ENCODE measurements at places on chromosomes 1 and 21.

DNA sequence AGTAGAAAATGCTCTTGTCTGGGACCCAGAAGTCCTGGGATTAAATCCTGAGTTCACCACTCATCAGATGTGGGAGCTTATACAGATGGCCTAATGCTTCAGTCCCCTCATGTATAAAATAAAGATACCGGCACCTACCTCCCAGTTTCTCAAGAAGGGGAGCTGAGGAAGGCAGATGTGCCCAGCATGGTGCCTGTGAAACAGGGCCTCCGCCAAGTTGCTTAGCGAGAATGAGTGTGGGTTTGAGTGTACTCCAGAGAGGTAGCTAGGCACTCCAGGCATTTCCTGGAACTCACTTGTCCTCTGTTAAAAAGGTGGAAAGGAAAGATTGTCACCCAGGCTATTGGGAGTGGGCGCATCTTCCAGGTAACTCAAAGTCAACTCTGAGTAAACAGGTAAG lies 37.8 kb downstream of the IER5 start:
- DNase-seq = no peak

DNA sequence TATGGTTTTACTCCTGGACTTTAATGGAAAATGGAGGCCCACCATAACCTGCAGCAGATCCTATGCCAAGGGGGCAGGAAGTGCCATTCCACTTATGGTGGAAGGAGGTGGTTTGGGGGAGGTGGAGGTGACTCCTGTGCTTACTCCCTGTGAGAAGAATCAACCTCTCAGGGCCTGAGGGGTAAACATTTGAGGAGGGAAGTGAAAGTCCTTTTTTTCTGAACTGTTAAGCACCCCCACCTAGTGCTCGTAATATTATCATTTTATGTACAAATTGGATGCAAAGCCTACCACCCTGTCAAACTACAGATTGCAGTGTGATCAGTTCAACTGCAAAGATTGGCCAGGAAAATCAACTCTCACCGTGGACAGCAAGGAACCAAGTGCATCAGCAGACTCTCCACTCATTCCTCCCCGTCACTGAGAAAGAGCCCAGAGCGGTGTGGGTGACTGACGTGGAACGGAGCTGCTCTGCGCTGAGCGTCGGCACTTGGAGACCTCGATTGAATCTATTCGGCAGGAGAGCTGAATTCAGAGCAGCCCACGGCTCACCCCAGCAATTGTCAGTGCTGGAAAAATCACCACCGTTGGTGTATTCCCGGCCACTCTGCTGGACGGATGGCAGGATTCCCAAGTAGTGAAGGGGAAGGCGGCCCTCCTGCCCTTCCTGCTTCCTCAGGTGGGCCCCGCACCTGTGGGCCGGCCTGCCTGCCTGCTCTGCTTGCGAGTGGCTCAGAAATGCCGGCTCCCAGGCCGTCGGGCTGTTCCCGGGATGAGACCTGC lies 46.8 kb upstream of the COX20 start:
- DNase-seq = no peak

DNA sequence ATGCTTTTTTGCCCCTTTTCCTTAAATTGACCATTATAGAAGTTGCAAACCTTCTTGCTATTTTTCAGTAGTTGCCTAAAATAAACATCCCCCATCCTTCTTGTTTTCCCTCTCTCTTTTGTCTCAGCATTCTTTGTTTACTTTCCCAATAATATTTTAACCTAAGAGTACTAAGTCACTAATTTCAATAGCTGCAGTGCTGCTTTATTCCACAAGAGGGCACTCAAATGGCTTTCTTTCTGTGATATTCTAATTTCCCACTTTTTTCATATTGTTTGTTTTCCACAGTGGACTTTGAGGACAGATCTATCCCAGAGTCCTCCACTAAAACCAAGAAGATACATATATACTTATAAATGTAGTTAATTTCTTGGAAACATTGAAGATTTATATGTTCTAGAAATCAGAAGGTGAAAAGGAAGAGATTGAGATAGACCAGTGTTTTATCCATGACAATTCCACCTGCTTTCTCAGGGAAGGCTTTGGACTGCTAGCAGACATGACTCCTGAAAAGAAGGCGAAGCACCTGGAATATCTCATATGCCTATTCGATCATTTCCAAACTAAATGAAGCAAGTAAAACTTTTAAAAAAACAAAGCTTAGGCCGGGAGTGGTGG lies 104.8 kb upstream of the GRIK1 start:
- DNase-seq = peak; percentile 27

GRCh38 chr1:1540090-1540817 lies at the start of gene TMEM240:
Gene TMEM240, minus strand, starts transcription at chr1:1540624. Its CDS starts 278 bp downstream, at chr1:1540346.
- peak; percentile 74 for DNase-seq

DNA sequence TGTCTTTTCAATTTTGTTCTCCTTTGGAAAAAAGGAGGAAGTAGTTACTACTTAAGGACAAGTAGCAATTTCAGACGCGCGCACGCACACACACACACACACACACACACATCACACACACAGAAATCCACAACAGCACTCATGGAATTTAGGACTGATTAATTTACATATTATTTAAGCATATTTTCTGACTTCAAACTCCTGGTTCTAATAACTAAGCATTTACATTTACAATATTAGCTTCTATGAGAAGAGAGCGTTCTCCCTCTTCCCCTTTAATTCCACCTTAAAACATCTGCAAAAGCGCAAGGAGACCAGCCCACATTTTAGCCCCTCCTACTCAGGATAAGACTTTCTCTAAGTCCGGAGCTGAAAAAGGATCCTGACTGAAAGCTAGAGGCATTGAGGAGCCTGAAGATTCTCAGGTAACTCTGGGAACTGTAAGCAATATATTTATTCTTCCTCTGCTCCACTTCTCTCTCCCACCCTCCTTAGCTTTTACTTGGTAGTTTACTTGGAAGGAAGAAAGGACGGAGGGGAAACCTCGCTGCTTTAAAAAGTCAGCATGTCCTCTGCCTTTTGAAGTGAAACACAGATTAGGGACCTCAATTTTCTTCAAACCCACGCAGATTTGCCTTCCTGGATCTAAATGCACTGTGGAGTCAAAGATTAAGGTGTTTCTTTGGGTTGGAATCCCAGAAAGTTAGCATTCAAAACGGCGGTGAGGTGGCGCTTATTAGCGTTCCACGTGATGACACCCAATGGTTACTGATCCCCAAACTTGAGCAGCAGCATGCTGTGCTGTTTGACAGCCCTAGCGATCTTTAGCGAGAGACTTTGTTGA lies at the start of gene PLA2G4A:
Gene PLA2G4A (plus strand): TSS at position 339 of the 844 bp plus-strand sequence. CDS start 25,406 bp downstream, outside the sequence.
- peak; percentile 72 for DNase-seq

GRCh38 chr1:211938561-211938997 lies 96.8 kb downstream of the INTS7 start:
- no peak for DNase-seq

GRCh38 chr1:110466646-110467280 lies 15.8 kb downstream of the PROK1 start:
- no peak for DNase-seq

- DNase-seq = no peak
Observed at GRCh38 chr1:202416641-202417040, 68.1 kb downstream of the PPP1R12B start.

DNA sequence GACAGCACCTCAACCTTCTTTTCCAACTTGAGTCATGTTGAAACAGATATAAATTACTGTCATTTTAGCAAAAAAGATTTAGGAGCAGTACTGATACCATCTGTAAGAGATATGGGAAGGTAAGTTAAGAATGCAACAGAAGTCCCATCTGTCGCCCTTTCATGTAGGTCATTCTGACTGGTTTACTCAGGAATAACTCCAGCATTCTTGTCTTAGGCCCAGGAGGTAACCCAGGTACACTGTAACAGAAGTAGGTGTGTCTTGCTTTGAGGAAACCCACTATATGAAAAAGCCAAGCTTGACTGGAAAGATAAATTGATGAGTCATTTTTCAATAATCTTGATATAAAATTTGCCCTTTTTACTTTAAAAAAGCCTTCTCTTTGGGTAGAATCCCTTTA lies 35.4 kb downstream of the PGM1 start:
- DNase-seq = no peak

GRCh38 chr1:84377480-84378095 lies 20.7 kb upstream of the DNASE2B start:
- DNase-seq = peak; percentile 81

GRCh38 chr1:160340866-160341265 lies 2.2 kb downstream of the COPA start:
- no peak for DNase-seq

DNA sequence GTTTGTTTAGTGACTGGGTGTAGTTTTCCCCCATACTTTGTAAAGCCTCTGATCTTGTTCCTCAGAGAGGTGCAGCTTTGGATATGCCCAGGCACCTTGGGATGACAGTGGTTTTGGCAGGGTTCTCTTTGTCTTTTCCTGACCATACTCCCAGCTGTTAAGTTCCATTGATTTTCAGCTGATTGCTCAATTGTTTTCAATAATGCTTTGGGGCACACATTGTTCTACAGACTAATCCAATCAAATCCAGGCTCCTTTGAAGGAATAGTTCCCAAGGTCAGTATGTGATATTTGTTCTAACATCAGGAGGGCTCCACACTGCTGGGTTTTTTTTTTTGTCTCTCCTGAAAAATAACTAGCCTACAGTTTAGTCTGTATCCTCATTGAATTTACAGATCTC lies 24.8 kb downstream of the PPP2R5A start:
- DNase-seq = no peak

- peak; percentile 45 for DNase-seq
Observed at GRCh38 chr1:44154049-44154448, 12.6 kb upstream of the KLF18 start.

- no peak for DNase-seq
Observed at GRCh38 chr1:162626761-162627160, 5.5 kb upstream of the DDR2 start.

- no peak for DNase-seq
Observed at GRCh38 chr21:32101277-32101676, 177.6 kb downstream of the MIS18A start.

GRCh38 chr1:44010935-44011471 lies 19.6 kb downstream of the CCDC24 start:
- no peak for DNase-seq

- DNase-seq = no peak
Observed at GRCh38 chr1:181931873-181932272, 129.6 kb downstream of the ZNF648 start.

GRCh38 chr1:68624233-68624632 lies 127.4 kb upstream of the DEPDC1 start:
- DNase-seq = peak; percentile 67

GRCh38 chr1:242147096-242147976 lies 148.4 kb upstream of the MAP1LC3C start:
- peak; percentile 3 for DNase-seq

DNA sequence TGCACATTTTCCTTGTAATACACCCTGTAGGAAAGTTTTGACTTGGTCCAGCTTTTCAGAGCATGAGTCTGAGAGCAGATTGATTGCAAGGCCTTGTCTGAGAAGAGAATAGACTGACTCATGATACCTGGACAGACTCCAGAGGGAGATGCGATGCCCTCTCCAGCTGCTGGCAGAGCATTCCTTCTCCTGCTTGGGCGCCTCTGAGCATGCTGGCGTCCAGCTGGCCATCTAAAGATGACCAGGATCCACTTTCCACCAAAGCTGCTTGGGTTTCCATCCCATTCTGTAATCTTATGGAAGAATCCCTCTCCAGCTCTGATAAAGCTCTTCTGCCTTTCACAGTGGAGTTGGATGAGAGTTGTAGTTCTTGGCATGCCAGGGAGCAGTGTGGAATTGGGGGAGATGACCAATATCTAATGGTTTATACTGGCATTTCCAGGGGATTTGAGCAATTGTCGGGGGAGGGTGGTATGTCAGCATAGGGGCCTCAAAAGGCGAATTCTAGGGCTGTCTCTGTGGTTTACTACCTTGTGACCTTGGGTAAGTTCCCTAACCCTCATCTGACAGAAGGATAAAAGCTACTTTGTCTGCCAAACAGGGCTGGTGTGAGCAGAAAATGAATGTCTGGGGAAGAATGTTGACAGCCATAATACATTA lies 19.5 kb downstream of the SZRD1 start:
- DNase-seq = peak; percentile 65

DNA sequence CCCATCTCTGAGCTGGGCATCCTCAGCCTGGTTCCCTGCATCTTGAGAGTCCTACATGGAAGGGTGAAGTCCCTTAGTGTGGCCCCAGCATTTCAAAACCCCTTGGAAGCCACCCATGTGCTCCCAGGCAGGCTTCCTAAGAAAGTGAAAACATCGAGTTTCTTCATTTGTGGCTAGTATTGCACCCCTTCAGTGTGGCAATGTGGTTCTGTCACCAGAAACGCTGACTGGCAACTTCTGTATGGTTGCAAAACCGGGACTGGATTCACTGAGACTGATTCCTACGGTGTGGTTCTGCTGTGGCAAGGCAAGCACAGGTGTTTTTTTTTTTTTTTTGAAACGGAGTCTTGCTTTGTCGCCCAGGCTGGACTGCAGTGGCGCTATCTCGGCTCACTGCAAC lies 9.0 kb upstream of the IFNGR2 start:
- DNase-seq = no peak

DNA sequence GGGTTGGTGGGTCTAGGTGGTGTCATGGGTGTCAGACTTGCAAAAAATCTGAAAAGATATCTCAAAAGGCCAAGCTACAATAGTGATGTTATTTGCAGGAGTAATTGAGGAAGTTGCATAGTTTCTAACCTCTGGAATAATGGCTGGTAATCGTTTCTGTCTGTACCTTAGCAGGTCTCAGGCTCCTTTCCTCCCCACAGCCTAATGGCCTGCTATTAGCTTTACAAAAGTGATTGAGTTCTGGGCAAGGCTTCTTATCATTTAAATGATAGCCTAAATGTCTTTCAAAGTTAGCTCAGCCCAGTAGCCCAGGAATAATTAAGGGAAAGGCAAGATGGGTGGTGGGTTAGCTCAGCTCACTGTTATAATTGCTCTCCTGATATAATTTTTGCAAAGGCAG lies 37.7 kb upstream of the IGSF5 start:
- no peak for DNase-seq

DNA sequence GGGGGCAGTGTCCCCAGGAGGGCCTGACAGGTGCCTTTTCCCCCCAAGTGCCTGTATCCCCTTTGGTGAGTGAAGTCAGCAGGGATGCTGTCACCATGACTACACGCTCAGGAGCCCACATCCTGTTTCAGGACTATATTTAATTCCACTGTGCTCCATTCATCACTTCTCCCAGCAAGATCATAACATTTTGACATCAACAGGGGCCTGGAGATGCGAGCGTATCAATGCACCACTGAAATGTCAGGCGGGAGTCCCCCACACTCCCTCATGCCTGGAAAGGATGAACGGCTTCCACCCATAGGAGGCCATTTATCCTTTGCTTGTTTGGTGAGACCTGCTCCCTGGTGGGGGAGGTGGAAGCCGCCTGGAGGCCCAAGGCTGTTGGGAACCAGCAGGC lies 119.1 kb downstream of the PTPRU start:
- no peak for DNase-seq

DNA sequence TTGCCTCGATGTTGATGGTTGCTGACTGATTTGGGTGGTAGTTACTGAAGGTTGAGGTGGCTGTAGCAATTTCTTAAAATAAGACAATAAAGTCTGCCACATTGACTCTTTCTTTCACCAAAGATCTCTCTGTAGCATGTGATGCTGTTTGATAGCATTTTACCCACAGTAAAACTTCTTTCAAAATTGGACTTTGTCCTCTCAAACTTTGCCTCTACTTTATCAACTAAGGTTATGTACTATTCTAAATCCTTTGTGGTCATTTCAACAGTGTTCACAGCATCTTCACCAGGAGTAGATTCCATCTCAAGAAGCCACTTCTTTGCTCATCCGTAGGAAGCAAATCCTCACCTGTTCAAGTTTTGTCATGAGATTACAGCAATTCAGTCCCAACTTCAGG lies 93.2 kb downstream of the PHTF1 start:
- no peak for DNase-seq
